Naive thymus-derived CD8-positive, alpha-beta T cell (primary cell): ENCODE measurements at places on chromosomes 4 and X.

GRCh38 chr4:10738826-10739489, 54.4 kb upstream of the CLNK start:
- no peak for DNase-seq

DNA sequence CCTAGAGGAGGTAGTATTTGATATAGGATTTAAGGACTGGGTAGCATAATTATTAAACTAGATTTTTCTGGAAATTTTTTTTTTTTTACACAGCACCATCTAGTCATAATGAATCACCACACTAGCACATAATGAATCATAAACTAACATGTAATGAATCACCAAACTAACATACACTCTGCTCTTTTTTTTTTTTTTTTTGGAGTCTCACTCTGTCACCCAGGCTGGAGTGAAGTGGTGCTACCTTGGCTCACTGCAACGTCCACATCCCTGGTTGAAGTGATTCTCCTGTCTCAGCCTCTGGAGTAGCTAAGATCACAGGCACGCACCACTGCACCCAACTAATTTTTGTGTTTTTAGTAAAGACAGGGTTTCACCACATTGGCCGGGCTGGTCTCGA, 92.5 kb downstream of the FAM13A start:
- DNase-seq: no peak

DNA sequence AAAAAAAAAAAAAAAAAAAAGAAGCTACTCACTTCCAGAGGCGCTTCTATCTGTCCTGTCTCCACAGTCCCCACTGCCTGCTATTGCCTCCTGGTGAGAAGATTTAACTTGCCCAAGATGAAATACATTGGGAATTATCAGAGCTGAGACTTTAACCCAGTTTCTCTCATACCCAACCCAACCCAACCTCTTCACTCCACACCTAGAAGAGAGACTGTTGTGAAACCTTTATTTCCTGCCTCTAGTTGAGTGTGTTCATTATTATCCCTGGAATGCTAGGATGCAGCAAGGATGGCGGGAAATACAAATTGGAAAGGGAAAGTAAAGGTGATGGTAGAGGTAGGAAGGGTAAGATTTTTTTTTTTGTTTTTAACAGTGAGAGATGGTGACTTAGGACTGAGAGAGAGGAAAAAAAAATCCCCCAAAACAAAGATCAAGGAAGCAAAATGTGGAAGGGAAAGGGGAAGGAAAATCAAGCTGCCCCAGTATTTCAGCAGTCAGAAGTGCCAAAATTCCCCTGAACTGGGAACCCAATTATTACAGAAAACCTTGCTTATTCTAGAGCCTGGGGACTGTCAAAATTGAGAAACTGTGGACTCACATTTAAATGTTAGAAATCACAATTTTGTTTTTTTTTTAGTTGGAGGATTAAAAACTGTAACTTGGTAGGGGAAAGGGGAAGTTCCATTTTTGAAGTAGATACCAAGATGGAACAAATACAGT, 253.0 kb downstream of the PTTG2 start:
- no peak for DNase-seq

GRCh38 chr4:101252721-101253120, 94.6 kb downstream of the PPP3CA start:
- DNase-seq: no peak

DNA sequence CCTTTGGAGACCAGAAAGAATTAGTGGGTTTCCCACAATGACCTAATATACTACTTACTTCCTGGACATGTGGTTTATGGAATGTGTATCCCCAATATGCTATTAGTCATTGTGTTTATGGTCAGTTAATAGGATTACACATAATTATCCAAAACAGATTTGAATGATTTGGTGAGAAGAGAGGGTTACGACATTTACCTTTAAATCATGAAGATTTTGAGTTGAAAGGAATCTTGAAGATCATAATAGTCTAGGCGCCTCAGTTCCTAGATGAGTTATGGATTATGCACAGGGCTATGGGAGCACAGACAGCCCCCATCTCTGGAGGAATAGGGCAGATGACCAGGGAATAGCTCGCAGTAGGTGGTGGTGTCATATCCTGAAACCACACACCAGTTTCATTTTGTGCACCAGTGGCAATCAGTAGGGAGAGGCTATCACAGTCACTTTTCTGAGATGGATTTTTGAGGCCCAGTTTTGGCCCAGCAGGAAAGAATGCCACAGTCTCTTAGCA, 61.3 kb downstream of the SEPTIN11 start:
- no peak for DNase-seq

GRCh38 chrX:115535844-115536243, 25.1 kb upstream of the PLS3 start:
- no peak for DNase-seq

DNA sequence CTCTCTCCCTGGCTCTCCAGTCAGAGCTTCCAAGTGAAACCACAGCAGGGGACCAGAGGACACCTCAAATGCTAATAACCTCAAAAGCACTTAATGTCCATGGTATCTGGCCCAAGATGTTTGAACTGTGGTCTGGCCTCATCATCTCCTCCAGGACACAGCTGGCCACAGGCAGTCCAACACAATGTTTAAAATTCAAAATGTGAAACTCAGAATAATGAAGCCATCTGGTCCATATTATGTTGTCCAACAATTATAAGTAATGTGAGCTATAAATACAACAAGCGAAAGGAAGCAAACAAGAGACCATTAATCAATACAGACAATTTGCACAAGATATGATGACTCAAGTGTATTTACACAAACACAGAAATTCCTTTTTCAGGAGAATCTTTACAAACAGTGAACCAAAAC, 90.7 kb upstream of the S100G start:
- no peak for DNase-seq

DNA sequence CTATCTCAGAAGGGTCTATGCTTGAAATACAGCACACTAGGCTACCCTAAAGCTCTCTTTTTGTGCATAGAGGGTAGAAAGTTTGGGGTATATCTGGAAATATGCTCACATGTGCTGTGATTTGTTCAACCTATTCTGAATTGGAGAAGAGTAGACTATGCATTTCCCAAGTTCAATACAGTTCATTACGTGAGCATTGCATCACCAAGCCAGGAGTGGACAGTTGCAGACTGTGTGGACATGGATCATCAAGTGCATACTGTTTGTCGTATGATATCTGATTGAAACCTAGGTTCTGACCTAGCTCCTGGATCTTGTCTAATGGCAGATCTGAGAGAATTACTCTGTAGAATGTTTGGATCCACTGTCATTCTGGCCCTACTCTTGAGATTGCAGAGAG, 161.1 kb downstream of the FRAS1 start:
- no peak for DNase-seq

GRCh38 chrX:127390316-127390715, 570.8 kb downstream of the PRR32 start:
- no peak for DNase-seq

DNA sequence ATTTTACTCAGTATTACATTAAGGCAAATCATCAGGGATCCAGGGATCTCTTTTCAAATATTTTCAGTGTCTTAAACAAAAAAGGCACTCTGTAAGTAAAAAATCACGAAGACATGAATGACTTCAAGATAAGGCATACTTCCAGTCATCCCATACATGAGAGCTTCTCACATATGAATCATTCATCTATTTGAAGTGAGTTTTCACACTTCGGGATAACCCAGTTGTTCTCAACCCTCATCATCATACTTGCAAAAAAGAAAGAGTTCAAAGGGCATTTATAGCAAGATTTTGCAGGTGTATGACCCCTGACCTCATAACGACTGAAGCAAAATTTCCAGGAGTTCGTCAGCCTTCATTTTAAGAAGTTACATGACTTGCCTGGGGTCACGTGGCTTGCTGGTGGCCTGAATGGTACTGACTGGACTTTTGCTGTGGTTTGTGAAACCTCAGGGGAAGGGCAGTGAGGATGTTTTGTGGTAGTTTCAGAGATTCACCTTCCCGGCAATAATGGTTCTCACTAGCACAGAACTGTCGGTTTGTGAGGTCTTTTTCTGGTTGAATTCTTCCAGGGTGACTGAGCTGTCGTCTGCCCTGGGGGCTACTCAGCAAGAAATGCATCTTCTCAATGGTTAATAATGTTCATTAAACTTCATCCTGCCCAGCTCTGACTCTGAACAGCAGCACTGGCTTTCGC, 115.8 kb upstream of the SHISA3 start:
- DNase-seq: no peak
